Fibroblast of skin of right biceps (primary cell): ENCODE measurements at places on chromosomes 11 and 22.

GRCh38 chr11:5929571-5930368 lies 12.3 kb upstream of the OR56A3 start:
- no peak for DNase-seq

DNA sequence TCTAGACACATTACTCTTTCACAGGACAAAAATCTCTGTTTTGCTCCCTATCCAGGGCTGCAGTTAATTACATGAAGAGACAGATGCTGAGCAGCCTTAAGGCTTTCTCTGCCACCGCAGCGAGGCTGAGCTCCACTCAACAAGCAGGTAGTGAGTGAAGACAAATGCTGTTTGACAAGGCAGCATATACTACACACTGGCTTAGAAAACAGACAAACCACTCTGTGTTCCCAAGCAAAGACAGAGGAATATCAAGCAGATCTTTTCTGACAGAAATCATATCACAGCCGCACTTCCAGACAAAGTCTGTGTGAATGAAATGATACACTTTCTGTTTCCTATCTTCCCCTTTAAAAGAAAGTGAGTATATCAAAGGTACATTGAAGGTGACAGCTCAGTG lies 368.1 kb downstream of the DCDC1 start:
- no peak for DNase-seq

DNA sequence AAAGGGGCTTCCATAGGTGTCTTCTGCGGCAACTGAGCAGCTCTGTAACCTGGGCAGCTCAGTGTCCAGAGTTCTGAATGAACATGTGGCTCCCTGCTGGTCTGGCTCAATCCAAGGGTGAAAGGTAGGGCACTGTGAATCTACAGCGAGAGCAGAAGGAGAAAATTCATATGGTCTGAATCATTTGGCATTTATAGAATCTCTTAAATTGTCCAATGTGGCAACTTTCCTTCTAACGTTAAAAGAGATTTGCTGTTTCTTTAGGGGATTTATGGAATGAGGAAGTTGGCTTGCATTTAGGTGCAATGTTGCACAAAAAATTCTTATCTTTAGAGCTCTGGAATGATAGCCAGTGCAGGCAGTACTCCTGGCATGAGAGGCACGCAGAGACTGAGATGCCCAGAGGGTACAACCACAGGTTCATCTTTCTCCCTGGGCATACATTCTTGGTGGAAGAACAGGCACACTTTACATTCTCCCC lies 17.0 kb downstream of the ATXN10 start:
- peak; percentile 91 for DNase-seq

DNA sequence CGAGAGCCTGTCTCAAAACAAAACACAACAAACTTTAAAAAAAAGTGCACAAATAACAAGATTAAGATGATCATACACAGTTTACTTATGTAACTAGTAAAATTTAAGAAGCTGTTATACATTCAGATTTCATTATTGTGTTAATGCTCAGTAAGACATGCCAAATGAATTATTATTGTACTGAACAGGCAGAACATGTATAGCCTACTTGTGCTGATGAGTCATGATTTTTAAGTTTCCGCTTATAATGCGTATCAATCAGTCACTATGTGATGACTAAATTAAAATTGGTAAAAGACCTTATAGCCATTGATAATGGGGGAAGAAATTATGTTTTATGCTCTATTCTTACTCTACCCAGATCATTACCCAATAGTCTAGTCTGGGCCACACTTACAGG lies 20.5 kb upstream of the EXPH5 start:
- no peak for DNase-seq

- DNase-seq: peak; percentile 86
These were observed 145.0 kb upstream of the THY1 start for GRCh38 chr11:119567688-119568582.

DNA sequence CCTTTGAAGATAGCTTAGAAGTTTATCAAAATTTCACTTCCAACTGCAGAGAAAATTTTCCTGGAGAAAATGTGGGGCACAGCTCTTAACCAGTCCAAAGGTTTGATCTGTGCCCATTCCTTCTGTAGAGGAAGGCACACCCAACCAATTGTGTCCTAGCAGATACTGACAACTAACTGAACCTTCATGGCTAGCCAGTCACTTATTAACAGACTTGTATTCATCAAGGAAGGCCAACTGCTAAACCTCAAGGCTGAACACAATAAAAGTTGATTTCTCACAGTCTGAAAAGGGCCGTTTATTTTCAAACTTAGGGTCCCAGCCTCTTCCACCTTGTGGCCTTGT lies 19.5 kb downstream of the SYT13 start:
- DNase-seq: no peak

- no peak for DNase-seq
These were observed 5.7 kb upstream of the APOBEC3A start for GRCh38 chr22:38951734-38952133.

DNA sequence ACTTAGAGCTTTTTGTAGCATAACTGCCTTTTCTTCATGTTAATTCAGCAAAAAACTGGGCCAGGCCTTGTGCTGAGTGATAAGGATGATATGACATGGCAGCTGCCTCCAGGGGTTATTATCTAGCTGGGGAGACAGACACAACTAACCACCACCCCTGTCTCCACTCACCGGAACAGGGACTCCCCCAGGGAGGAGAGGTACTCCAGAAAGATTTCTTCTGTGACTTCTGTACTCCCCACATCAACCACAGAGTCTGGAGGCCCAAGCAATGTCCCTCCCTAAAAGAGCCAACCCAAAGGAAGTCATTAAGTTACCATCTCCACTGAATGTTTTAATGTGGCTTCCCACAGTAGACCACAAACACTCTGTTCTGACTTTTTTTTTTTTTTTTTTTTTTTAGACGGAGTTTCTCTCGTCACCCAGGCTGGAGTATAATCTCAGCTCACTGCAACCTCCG lies 14.3 kb upstream of the PMM1 start:
- no peak for DNase-seq
